PC-9 (cell line): ENCODE measurements at places on chromosomes 1 and 21. TPM values are rescaled to one million over a fixed set of nuclear protein-coding genes. Genes with fewer than 3 reads are reported as not detected.
A peak's percentile ranks its signal among the peaks of the same experiment; 100 is the strongest.

DNA sequence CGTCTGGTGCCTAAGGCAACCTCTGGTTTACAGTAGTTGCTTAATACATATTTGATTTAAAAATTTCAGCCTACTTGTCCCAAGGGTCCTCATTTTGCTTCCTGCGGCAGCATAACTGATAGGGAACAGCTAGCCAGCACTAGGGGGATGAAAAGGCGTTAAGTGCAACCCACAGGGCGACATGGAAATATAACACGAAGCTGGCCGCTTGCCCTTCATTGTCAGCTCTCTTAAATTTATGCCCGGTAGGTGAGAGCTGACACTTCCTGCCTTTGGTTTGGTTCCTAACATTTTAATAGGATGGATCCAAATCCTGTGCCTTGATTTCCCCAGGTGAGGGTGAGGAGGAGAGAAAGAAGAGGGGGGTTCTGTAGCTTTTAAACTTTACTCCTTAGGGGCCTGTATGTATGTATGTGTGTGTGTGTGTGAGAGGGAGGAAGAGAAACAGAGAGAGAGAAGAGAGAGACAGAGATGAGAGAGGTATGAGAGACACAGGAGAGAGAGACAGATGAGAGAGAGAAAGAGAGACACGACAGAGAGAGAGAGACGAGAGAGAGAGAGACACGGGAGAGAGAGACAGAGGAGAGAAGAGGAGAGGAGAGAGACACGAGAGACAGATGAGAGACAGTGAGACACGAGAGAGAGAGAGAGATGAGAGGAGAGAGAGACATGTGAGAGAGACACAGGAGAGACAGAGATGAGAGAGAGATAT, 938 bp upstream of the ACTN2 start:
- H3K27ac ChIP-seq = no peak overlapping the region
- H3K27me3 ChIP-seq = peaks cover 73% of the 10 kb centered on the region
- H3K36me3 ChIP-seq = no peaks in the 10 kb centered on the region

- DNase-seq = no peak
- no peaks in the 10 kb centered on the region for H3K36me3 ChIP-seq
- H3K27ac ChIP-seq = no peak overlapping the region
- peaks cover 36% of the 10 kb centered on the region for H3K4me1 ChIP-seq
- no peaks in the 10 kb centered on the region for H3K27me3 ChIP-seq
These were observed 637 bp downstream of the PLXNA2 start for GRCh38 chr1:208243527-208243966.

GRCh38 chr1:3702528-3702927, 49.7 kb upstream of the CCDC27 start:
- no peak for DNase-seq
- H3K27me3 ChIP-seq = peaks cover 34% of the 10 kb centered on the region
- H3K27ac ChIP-seq = no peak overlapping the region
- no peaks in the 10 kb centered on the region for H3K36me3 ChIP-seq
- peaks cover 32% of the 10 kb centered on the region for H3K4me1 ChIP-seq

DNA sequence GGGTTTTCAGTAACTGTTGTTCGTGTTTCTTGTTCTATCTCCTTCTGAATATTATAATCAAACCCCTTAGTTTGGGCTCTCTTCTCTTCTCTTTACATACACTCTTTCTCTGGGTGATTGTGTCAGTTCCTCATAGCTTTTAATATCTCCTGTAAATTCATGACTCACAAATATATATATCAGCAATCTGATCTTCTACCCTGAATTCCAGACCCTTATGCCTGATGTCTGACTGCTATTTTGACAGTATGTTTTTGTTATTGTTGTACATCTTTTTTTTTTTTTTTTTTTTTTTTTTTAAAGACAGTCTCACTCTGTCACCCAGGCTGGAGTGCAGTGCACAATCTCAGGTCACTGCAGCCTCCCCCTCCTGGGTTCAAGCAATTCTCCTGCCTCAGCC, 70.8 kb upstream of the MPC2 start:
- H3K4me1 ChIP-seq = no peaks in the 10 kb centered on the region
- H3K27ac ChIP-seq = no peak overlapping the region
- no peaks in the 10 kb centered on the region for H3K27me3 ChIP-seq
- peaks cover 11% of the 10 kb centered on the region for H3K36me3 ChIP-seq
- H3K4me3 ChIP-seq = no peak overlapping the region
- no peak for DNase-seq

- H3K4me3 ChIP-seq = no peak overlapping the region
- no peak overlapping the region for H3K27ac ChIP-seq
- no peaks in the 10 kb centered on the region for H3K36me3 ChIP-seq
- H3K4me1 ChIP-seq = peaks cover 19% of the 10 kb centered on the region
These were observed 4.3 kb upstream of the SLX9 start for GRCh38 chr21:44935533-44935927.

GRCh38 chr1:56710646-56711045, 65.5 kb downstream of the PRKAA2 start:
- no peaks in the 10 kb centered on the region for H3K27me3 ChIP-seq
- 0 out of 2 replicates have a peak, but pooled peaks cover 8% of the 10 kb centered on the region for H3K36me3 ChIP-seq
- DNase-seq = peak; percentile 84
- H3K27ac ChIP-seq = peak overlapping the region; percentile 37
- peaks cover 17% of the 10 kb centered on the region for H3K4me1 ChIP-seq
- H3K4me3 ChIP-seq = no peak overlapping the region

DNA sequence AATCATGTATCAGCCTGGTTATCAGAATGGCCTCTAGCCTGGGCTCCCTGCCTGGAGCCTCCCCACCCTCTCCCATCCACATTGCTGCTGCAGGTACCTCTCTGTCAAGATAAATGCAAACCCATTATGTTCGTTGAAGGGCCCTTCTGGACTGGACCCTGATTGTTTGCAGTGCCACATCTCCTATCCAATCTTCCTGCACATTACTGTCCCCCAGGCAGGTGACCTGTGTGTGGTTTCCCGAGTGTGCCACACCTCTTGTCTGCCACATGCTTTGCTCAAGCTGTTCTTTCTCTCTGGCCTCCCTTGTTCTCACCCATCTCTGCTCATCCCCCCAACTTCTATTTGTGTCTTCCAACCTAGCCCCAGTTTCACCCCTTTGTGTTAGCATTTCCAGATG, 32.4 kb downstream of the IER5 start:
- no peaks in the 10 kb centered on the region for H3K36me3 ChIP-seq
- H3K27ac ChIP-seq = peak overlapping the region; percentile 99
- DNase-seq = no peak
- no peak overlapping the region for H3K4me3 ChIP-seq
- peaks cover 81% of the 10 kb centered on the region for H3K4me1 ChIP-seq
- no peaks in the 10 kb centered on the region for H3K27me3 ChIP-seq

Gene NIBAN1
- 29.3 and 31.5 TPM in 2 replicates for total RNA-seq

Gene OR10J1
- total RNA-seq = not detected in 2 replicates

Gene AQP10
- total RNA-seq = not detected in 2 replicates

Gene HEYL
- 0.17 and 0.35 TPM in 2 replicates for total RNA-seq
